Urinary bladder (tissue), 4 donors: ENCODE measurements at places on chromosomes 11 and 22. TPM values are rescaled to one million over a fixed set of nuclear protein-coding genes. Genes with fewer than 3 reads are reported as not detected.

The BEST1 gene
- 2.0 TPM for total RNA-seq

The VSIG10L2 gene
- 0.48 TPM for total RNA-seq

The SORL1 gene
- 53.7 TPM for total RNA-seq

The KRTAP5-8 gene
- not detected for total RNA-seq

The BTG4 gene
- not detected for total RNA-seq

The SMIM35 gene
- not detected for total RNA-seq

The UVRAG gene
- 36.6 TPM for total RNA-seq

The APOA5 gene
- total RNA-seq: not detected

The MYBPC3 gene
- not detected for total RNA-seq

The DYNC2H1 gene
- 91.8 TPM for total RNA-seq

The TYR gene
- not detected for total RNA-seq

The MUC2 gene
- not detected for total RNA-seq

The DDI1 gene
- total RNA-seq: not detected

The POU2AF3 gene
- total RNA-seq: 2.5 TPM

The CTSW gene
- total RNA-seq: 2.7 TPM

The TIGD3 gene
- 0.11 TPM for total RNA-seq

The OR51A2 gene
- not detected for total RNA-seq

The MPZL2 gene
- 62.8 TPM for total RNA-seq

The PEX16 gene
- 10.5 TPM for total RNA-seq

The APOL5 gene
- 1.4 TPM for total RNA-seq

The OSBP2 gene
- 5.2 TPM for total RNA-seq

The NNMT gene
- total RNA-seq: 9.7 TPM

The OR8H3 gene
- total RNA-seq: not detected

The SCGB1A1 gene
- 9.5 TPM for total RNA-seq

The KRTAP5-9 gene
- not detected for total RNA-seq

The MORC2 gene
- total RNA-seq: 18.1 TPM

The ACRV1 gene
- total RNA-seq: not detected

The GUCY1A2 gene
- 58.5 TPM for total RNA-seq

The TUBA8 gene
- 1.5 TPM for total RNA-seq

The VSTM5 gene
- total RNA-seq: 0.74 TPM

The MAPK12 gene
- total RNA-seq: 9.3 TPM

The CCDC83 gene
- total RNA-seq: not detected

The CCDC87 gene
- total RNA-seq: not detected

The OVOL1 gene
- total RNA-seq: 4.7 TPM

The SCGB1D2 gene
- not detected for total RNA-seq

The NXPE4 gene
- total RNA-seq: not detected

The DRD2 gene
- 0.32 TPM for total RNA-seq

The C11orf97 gene
- total RNA-seq: not detected
